ENCODE measurements at places on chromosomes 2 and 18.

DNA sequence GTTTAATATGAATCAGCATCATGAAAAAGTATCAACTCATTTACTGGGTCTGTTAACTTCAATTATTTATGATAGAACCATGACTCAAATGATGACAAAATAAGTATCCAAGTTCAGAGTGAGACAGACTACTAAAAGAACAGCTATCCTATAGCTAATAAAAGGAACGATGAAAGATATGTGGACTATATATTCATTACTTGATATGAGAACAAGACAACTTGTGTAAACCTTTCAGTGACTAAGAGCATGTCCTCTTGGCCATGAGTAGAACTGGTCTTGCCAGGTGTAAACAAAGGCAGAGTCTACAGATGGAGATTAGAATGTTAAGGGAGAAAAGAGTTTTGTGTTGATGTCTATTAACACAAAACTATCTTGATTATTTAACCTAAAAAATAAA is 360.4 kb upstream of the ZC3H15 start:
- DNase-seq: no peak

DNA sequence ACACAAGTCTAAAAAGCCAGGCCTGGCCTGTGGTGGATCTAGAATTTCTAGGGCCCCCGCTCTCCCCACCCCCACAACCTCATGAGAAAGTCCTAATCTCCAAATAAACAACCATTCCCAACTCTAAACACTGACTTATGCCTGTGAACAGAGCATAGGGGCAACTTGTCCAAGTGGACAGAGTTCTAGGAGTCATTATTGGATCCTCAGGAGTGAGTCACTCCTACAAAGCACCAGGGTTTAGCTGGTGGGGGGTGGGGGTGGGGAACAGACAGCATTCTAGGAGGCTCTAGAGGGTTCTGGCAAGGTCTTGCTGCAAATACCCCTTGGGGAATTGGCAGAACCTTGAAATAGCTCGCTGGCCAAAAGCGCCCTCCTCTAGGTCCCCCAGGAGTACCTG is 83.3 kb downstream of the ZCCHC2 start:
- no peak for DNase-seq

DNA sequence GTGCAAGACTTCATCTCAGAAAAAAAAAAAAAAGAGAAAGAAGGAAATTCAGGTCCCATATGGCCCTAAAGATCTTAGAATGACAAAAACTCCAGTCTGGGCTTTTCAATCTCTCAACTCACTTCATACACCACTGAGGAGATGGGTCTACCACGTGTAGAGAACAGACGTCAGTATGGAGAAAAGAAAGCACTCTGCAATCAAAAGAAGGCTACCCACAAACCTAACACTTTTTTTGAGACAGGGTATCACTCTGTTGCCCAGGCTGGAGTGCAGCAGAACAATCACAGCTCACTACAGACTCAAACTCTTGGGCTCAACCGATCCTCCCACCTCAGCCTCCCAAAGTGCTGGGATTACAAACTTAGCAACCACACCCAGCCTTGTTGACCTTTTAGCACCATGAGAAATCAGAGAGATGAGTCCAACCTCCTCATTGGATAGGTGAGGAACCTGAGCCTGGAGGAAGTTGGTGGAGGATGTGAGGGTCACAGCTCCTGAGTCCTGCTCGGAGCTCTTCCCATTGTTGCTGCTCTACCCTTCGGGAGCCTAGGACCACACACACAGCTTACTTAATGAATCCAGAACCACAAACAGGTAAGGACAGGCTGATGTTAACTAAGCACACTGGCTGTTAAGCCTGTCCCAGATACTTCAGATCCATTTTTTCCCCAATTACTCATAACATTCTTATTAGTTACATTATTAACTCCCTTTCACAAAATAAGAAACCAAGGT is 23.7 kb downstream of the TBC1D8 start:
- no peak for DNase-seq

GRCh38 chr18:48195787-48196186 is 213.4 kb downstream of the ZBTB7C start:
- no peak for DNase-seq

Data from kidney epithelial cell (primary cell).